ENCODE measurements at places on chromosomes 1 and 21.
A peak's percentile ranks its signal among the peaks of the same experiment; 100 is the strongest.

DNA sequence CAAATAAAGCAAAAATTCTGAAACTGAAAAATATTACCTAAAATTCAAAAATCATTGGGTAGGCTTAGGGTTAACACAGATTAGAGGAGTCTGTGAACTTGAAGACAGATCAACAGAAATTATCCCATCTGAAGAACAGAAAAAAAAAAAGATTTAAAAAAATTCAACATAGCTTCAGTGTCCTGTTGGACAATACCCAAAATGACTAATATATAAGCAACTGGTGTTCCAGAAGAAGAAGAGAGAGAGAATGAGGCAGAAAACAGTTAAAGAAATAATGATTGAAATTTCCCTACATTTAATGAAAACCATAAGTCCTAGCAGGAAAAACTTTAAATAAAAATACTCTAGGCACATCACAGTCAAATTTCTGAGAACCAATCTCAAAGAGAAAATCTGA is 31.5 kb downstream of the TMCO1 start:
- DNase-seq = peak; percentile 4

GRCh38 chr1:41674522-41674921 is 190.0 kb upstream of the EDN2 start:
- no peak for DNase-seq

DNA sequence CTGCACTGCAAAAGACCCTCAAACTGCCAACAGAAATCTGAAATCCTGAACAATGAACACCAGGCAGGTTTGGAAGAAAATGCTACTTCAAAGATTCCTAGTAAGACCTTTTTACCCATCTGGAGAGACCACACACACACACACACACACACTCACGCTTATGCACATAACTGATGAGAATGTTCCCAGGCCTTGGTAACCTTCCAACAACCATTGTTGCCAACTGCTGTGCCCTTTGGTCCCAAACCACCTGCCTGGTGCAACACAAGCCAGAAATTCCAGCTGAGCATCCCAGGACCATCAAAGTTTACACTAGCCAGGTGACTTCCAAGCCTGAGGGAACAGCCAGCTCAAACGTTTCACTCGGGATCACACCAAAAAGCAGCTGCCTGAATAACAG is 56.9 kb downstream of the SEC16B start:
- DNase-seq = peak; percentile 9

GRCh38 chr1:203251466-203251865 is 22.0 kb upstream of the CHIT1 start:
- no peak for DNase-seq

DNA sequence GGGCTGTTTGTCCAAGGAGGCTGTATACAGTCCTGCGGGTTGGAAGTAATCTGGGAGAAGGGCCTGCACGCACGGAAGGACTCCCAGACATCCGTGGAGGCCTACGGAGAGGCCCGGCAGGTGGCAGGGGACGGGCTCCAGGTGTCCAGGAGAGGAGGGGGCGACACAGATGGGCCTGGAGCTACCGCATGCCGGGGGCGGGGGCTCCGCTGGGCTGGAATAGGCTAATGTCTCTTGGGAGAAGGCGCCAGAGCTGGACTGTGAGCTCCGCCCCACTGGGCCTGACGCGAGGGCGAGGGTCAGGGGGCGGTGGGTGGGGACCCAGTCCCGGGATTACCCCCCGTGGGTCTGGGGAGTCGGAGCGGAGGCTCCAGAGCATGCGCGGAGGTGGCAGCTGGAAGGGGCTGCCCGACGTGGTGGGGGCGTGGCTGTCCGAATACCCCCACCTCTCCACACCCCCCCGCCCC is 659 bp downstream of the AGO1 start:
- peak; percentile 21 for DNase-seq

DNA sequence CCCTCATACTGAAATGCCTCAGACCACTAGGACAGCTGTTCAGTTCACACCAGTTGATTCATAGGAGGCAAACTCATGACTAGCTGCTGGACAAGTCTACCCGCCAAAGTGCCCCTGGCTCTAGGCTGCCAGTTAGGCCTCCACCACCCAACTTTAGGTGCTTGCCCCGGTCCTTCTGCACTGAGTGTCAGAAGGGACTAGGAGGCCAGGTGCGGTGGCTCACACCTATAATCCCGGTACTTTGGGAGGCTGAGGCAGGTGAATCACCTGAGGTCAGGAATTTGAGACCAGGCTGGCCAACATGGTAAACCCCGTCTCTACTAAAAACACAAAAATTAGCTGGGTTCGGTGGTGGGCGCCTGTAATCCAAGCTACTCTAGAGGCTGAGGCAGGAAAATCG is 18.9 kb downstream of the LY9 start:
- DNase-seq = no peak

GRCh38 chr1:180922631-180923015 is 9.9 kb downstream of the KIAA1614 start:
- no peak for DNase-seq

GRCh38 chr1:20339811-20340457 is 49.3 kb downstream of the VWA5B1 start:
- no peak for DNase-seq

All from fibroblast of skin of abdomen (primary cell).